Stimulated activated CD4-positive, alpha-beta T cell treated with anti-CD3 and anti-CD28 coated beads, Interleukin-4, amount 100 ng/mL, for 4 hours (primary cell): ENCODE measurements at places on chromosomes 5 and 9.

- no peak for DNase-seq
Observed at GRCh38 chr9:14906000-14906399, 4.2 kb downstream of the FREM1 start.

DNA sequence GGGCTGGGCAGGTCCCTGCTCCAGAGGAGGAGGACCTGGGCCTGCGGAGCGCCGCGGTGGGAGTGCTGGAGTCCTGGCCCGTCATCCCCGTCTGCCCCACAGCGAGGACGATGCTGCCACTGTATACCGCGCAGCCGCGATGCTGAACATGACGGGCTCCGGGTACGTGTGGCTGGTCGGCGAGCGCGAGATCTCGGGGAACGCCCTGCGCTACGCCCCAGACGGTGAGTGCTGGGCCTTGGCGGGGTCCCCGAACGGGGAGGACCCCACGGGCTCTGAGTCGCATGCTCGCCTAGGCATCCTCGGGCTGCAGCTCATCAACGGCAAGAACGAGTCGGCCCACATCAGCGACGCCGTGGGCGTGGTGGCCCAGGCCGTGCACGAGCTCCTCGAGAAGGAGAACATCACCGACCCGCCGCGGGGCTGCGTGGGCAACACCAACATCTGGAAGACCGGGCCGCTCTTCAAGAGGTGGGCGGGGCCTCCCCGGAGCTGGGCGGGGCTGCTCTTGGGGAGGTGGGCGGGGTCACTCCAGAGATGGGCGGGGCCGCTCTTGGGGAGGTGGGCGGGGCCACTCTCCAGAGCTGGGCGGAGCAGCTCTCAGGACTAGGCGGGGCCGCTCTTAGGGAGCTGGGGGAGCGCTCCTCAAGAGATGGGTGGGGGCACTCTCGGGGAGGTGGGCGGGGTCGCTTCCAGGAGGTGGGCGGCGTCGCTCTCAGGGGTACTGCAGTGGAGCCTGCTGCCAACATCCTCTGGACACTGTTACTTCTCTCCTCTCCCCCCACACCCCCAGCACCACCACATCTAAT is 13.1 kb downstream of the LRRC26 start:
- peak; percentile 65 for DNase-seq

- no peak for DNase-seq
Observed at GRCh38 chr9:76913467-76913866, 7.6 kb upstream of the PRUNE2 start.

DNA sequence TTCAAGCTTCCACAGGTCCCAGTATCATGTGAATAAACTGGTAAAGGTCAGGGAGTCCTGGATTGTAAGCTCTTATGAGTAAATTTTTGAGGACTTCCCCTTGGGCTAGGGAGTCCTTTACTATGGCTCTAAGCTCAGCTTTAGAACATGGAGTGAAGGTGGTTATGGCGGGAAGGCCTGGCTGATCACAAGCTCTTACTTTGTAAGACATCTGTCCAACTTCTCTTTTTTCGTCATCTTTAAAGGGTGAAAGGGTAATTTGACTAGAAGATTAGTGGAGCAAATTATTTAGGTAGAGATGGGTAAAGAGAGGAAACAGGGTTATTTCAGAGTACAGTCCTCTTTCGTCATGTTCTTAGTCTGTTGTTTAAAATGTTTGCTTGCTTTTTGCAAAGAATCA is 155.4 kb downstream of the AOPEP start:
- no peak for DNase-seq
